ENCODE measurements at places on chromosomes 7 and 10.

- no peak for DNase-seq
These were observed 48.7 kb downstream of the ELMO1 start for GRCh38 chr7:37399876-37400421.

- no peak for DNase-seq
These were observed 150.9 kb downstream of the RGS10 start for GRCh38 chr10:119391440-119392251.

DNA sequence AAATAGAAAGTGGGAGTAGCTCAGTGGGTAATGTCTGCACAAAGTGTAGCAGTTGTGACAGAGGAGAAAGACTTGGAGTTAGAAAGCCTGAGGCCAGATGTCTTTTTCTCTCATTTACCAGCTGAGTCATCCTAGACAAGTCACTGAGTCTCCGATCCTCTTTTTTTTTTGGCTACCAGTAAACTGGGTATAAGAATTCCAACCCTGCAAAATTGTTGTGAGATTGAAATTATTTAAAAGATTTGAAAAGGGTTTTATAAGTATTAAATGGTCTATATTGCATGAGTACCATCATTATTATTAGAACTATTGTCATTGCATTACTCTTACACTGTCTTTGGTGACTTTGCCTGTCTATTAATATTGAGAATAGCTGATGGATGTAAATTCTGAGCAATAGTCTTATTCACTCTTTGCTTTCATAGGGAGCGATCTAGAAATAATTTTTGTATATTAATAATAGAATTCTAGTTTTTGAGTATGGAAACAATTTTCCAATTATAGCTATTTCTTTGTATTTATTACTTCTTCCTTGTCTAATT is 74.0 kb downstream of the ARID5B start:
- DNase-seq = no peak

DNA sequence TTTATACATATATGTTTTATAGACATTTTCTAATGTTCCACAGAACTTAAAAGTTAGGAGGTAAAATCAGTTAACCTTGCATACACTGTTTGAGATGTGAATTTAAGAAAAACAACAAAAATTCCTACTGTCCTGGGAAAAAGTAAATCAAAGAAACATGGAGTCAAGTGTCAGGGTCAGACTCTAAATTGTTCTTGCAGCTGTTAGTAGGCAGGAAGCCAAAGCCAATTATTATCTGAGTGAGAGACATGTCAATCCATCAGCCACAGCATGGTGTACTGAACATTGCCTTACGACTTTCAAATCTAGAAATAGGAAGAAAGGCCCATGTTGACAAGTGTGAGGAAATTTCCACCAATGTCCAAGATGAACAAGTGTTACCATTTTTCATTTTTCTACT is 461.2 kb upstream of the MBL2 start:
- no peak for DNase-seq

- no peak for DNase-seq
These were observed 7.3 kb downstream of the WDFY4 start for GRCh38 chr10:48691812-48692528.

- DNase-seq = no peak
These were observed 57.4 kb upstream of the NRP1 start for GRCh38 chr10:33391611-33392465.

GRCh38 chr7:44158096-44158872 is 17.2 kb upstream of the MYL7 start:
- DNase-seq = no peak

DNA sequence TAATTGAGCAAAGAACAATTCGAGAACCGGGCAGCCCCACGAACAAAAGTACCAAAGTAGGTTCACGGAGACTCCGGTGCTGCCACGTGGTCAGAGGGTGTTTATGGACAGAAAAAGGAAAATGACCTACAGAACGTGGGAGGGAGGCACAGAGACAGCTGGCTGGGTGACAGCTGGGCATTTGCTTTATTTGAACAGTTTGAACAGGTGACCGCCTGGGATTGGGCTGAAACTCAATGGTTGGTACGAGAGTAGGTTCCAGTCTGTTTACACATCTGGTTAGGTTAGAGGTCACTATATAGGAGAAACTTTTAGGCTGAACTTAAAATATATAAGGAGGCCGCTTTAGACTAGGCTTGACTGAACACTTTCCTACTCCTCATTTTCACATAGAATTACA is 50.6 kb upstream of the CELF2 start:
- no peak for DNase-seq

DNA sequence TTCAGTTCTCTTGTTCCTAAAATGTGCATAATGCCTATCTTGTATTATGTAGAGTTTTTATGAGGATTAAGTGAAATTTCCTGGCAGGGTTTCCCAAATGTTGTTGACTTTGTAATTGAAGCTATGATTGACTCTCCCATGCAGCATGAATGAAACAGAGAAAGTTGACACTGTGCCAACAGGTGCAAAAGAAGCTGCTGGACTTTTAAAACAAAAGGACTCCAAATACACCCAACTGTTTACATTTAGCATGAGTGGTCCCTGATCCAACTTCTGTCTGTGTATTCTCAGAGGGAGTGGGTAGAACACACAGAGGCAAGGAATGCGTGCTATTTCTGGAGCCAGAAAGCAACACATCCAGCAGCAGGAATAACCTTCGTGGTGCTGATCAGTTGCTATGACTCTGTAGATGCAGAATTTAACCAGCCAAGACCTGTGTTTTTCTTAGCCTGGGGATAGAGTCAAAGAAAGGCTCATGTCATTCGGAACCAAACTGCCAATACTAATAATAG is 14.4 kb upstream of the RBM20 start:
- no peak for DNase-seq

DNA sequence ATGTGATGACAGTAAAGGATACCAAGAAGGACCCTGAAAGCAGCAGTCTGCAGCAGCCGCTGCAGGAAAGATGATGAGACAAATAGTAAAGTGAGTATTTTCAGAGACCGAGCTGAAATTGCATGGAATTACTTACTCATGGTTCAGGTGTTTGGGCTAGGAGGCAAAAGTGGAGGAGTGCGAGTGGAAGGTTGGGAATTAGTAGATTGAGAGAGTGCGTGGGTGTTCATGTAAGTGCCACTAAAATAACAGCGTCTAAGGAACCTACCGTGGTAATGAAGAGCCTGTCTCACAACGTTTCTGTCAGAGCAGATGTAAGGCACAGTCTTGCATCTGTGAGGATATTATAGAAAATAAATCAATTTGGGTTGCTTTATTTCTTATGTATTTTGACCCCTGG is 48.3 kb upstream of the FMC1 start:
- no peak for DNase-seq

GRCh38 chr10:102668326-102669107 is 24.2 kb downstream of the TRIM8 start:
- no peak for DNase-seq

- DNase-seq = no peak
These were observed 91.1 kb downstream of the AHCYL2 start for GRCh38 chr7:129315960-129316359.

DNA sequence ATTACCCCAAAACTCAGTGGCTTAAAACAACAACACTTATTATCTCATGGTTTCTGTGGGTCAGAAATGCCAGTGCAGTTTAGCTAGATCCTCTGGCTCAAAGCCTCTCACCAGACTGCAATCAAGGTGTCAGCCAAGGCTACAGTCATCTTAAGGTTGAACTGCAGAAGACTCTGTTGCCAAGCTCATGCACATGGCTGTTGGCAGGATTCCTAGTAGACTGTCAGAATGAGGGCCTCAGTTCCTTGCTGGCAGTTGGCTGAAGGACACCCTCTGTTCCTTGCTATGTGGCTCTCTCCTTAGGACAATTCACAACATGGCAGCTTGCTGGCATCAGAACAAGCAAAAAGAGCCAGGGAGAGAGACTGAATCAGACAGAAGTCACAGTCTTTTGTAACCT is 34.7 kb downstream of the TOMM7 start:
- DNase-seq = no peak

GRCh38 chr7:81430150-81430549 is 339.7 kb downstream of the HGF start:
- DNase-seq = no peak
